ENCODE measurements at places on chromosomes 13 and 19.
A peak's percentile ranks its signal among the peaks of the same experiment; 100 is the strongest.

DNA sequence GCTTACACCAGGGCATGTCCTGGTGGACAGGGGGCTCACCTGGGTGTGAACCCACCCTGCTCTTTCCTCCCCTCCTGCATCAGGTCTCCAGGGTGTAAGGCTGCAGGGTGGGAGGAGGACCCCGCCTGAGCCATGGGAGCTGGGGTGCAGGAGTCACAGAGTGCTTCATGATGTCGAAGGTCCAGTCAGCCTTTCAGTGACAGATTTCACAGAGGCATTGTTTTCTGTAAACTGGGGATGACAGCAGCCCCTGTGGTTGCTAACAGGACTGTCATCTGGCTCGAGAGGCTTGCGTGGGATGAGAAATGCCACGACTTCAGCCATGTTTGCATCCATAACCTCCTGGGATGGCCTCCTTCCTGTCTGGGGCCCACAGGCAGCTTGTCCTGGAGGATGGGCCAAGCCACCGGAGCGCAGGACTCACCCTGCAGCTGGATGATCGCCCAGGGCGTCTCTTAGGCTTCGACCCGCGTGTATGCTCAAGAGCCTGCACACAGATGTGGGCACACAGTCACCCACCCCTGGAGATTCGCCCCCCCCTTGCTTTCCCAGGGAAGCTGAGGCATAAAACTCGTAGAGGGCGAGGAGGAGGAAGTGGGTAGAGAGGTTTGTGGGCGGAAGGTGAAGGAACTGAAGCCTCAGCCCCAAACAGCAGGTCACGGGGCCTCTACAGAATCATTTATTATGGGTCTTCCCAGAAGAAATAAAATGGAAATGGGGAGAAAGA is 4.9 kb downstream of the NANOS3 start:
- no peak for DNase-seq

DNA sequence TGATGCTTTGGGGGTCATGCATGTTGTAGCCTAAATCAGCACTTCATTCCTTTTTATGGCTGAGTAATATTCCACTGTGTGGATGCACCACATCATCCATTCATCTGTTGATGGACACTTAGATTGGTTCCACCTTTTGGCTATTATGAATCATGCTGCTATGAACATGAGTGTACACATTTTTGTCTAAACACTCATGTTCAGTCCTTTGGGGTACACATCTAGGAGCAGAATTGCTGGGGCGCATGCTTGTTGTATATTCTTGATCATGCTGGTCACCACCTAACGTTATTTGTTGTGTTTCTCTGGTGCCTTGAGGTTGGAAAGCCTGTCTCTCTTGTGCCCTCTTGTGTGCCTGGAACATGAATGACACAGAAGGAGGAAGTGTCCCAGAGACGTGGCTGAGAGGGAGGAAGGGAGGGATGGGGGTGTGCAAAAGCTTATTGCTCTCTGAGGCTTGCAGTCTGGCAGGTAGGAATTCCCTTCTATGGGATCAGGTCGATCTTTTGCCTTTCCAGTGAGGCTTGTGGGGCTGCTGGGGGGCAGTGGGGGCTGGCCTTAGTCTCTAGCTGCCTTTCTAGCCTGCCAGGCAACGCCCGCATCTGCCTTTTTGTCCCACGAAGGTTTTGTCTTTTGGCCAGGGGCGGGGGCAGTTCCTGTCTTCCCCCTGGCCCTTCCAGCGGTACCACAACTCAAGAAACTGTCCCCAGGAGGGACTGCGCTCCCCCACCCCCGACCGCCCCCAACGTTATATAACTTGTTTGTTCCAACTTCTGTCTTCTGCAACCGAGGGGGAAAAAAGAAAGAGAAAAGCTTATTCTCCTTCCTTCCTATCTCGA is 7.6 kb downstream of the KLHL26 start:
- DNase-seq = peak; percentile 34

- peak; percentile 34 for DNase-seq
Observed at GRCh38 chr13:74136084-74136658, 2.0 kb upstream of the KLF12 start.

- no peak for DNase-seq
Observed at GRCh38 chr13:44155422-44156293, 218.0 kb upstream of the SERP2 start.

- no peak for DNase-seq
Observed at GRCh38 chr13:113855012-113855921, 8.6 kb downstream of the GAS6 start.

DNA sequence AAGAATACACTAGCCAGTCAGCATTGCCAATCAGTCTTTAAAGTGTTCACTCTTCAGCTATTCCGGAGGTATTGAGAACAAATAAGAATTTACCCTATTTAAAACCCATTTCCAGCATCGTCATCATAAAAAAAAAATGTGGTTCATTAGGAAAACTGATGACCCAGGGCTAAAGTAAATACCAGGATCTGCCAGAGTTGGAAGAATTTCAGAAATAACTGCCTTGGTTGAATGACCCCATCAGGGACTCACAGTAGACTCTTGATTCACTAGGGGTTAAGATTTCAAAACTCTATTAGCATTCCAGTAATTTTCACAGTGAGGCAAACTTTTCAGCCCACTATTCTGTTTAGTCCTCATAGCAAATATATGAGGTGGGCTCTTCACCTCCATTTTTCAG is 377.0 kb downstream of the ITGBL1 start:
- no peak for DNase-seq

GRCh38 chr19:18626906-18627305 is 9.9 kb upstream of the KLHL26 start:
- DNase-seq = no peak

GRCh38 chr13:105177265-105177900 is 1358.1 kb downstream of the EFNB2 start:
- DNase-seq = no peak

GRCh38 chr13:100544866-100545683 is 43.5 kb downstream of the GGACT start:
- no peak for DNase-seq

- peak; percentile 44 for DNase-seq
Observed at GRCh38 chr19:45999653-46000121, 4.4 kb downstream of the CCDC61 start.

DNA sequence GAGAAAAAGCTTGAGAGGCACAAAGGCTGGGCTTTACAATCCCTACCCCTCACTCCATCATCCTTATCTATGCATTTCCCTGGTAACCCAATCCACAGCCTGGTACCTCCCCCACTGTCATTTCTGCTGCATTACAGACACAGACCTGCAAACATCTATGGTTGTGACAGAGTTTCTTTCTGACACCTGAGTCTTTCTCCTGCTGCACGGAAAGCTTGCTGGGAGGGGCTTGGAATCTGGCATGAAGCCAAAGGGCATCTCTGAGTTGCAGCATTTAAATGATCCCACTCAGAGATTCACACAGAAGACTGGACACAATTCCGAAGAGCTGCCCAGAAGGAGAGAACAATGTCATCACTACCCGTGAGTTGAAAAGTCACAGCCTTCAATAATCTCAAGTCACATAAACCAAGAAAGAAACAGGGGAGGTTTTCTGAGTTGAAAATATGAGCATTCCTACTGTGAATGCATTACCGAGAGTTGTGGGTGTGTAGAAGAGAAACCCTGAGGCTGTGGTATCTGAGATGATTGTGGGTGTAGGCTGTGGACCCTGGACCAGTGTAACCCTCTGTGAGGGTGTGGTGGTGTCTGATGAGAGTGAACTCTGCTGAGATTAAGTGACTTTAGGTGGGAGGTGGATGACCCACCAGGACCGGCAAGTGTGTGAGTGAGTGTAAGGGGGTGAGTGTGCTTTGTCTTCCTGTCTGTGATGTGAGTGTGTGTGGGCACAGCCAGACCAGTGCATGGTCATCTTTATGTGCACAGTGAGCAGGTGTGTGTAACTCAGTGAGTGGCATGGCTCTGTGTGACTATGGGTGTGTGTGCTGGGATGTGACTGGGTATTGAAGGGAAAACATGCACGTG is at the start of gene LGALS14:
Gene LGALS14, plus strand, starts transcription at position 301 of the 864 bp plus-strand sequence. Its CDS starts 48 bp downstream, at position 349.
- no peak for DNase-seq

DNA sequence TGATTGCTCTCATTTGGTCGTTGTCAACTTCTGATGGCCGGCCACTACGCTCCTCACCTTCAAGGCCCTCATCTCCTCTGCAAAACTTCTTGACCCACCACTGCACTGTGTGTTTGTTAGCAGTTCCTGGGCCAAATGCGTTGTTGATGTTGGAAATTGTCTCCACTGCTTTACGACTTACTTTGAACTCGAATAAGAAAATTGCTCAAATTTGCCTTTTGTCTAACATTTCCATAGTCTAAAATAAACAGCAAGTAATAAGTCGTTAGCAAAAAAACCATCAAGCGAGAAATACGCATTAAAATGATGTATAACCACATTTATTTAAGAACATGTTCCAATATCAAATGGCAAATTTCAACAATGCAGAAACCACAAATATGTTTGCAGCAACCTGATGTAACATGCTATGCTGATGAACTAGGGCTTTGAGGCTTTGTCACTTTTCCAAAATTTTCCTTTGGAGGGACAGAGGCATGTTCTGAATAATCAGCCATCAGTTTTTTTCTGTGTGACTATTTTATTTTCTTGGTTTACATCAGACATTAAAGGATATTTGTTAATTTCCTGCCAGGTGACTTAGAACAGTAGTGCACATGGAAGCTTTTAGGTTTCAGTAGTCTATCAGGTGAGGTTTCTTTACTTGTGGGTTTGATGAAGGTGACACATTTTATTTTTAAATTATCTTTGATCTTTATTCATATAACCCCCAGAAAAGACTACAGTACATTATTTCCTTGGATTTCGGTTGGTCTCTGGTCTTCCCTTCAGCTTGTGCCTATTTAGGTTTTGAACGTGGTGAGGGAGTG is 74.7 kb upstream of the TEX29 start:
- DNase-seq = no peak

GRCh38 chr13:21676611-21677021 is 5.7 kb downstream of the FGF9 start:
- DNase-seq = no peak

- DNase-seq = peak; percentile 24
Observed at GRCh38 chr19:14632286-14632685, 42.4 kb downstream of the ADGRE3 start.

GRCh38 chr13:80824229-80824628 is 483.3 kb upstream of the SPRY2 start:
- no peak for DNase-seq

DNA sequence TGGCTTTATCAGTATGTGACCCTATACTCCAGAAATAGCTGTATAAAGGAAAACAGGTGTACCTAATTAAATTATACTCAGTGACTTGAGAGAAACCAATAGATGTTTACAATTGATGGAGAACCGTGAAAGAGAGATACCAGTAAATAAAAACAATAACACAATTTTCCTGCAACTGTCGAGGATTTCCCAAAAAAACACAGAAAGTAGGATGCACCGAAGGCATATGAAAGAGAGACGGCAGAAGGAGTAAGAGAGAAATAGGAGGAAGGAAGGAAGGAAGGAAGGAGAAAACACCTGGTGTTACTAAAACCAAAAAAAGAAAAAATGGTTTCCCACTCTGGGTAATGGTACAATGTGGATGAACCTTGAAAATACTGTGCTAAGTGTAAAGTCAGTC is 6.8 kb upstream of the ZNF229 start:
- DNase-seq = no peak

DNA sequence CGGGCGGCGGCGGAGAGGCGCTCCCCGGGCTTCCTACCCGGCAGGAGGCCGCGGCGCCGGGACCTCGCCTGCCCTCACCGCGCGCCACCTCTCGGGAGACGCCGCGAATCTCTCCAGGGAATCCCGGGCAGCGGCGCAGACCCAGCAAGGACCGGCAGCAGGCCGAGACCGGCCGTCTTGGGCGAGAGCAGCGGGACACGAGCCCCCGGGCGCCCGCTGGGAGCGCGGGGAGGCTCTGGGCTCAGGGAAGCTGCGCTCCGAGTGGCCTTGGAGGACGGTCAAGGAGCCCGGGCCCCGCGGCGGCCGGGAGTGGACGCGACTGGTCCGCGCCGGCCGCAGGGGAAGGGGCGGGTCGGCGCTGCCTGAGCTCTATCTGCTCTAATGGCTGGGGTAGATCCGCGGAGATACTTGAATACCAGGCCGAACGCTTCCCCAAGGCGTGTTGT is 14.7 kb downstream of the CDX2 start:
- DNase-seq = no peak

DNA sequence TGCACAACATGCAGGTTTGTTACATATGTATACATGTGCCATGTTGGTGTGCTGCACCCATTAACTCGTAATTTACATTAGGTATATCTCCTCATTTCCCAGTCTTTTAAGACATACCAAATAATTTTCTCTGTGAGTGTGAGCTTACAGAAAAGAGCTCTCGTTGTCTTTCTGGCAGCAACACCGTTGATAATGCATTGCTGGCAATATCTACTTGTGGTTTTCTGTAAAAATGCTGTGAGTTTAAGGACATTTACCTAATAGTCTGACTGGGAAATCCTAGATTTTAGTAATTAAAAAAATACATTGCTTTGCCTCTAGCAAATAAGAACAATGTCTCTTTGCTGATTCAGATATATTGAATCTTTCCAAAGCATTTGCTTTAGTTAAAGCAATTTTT is 8.4 kb downstream of the IGFL3 start:
- DNase-seq = no peak

DNA sequence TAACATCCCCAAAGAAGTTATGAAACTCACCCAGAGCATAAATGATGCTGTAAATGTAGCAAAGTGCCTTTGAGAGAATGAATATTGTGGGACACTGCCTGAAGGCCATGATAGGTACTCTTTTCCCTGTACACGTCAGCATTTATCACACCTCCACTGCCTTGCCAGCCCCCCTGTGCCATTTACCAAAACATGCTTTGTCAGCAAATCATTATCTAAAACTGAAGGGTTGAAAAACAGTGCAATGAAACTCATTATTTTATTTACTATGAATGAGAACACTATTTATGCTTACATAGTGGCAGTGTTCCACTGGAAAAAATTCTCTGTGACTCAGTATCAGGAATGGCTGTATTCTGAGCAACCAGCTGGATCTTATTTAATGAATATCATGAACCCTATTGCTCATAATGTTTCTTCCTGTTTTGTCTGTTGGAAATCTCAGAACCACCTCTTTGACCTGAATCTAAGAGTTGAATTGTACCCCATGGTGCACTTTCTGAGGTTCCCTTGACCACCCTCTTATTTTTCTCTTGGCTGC is 564.1 kb downstream of the DCT start:
- DNase-seq = no peak
